ENCODE measurements at places on chromosomes 3 and 15.
A peak's percentile ranks its signal among the peaks of the same experiment; 100 is the strongest.

DNA sequence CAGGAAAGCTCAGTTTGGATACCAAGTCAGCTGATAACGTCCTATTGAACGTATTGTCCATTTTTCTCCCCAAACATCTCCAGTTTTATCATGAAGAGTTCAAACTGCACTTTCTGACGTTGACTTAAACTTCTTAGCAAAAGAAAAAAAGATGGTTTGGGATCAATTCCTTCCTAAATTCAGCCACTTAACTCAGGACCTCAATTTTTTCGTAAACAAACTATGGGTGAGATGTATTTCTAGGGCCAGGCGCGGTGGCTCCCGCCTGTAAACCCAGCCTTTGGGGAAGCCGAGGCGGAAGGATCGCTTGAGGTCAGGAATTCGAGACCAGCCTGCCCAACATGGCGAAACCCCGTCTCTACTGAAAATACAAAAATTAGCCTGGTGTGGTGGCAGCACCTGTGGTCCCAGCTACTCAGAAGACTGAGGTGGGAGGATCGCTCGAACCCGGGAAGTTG is 464 bp upstream of the MRPS25 start:
- no peak for DNase-seq

GRCh38 chr3:182405759-182406158 is 387.5 kb upstream of the ATP11B start:
- DNase-seq: no peak

- no peak for DNase-seq
Measured at GRCh38 chr15:32105258-32106241, 75.2 kb downstream of the CHRNA7 start.

GRCh38 chr15:69893863-69894262 is 203.9 kb downstream of the TLE3 start:
- peak; percentile 38 for DNase-seq

DNA sequence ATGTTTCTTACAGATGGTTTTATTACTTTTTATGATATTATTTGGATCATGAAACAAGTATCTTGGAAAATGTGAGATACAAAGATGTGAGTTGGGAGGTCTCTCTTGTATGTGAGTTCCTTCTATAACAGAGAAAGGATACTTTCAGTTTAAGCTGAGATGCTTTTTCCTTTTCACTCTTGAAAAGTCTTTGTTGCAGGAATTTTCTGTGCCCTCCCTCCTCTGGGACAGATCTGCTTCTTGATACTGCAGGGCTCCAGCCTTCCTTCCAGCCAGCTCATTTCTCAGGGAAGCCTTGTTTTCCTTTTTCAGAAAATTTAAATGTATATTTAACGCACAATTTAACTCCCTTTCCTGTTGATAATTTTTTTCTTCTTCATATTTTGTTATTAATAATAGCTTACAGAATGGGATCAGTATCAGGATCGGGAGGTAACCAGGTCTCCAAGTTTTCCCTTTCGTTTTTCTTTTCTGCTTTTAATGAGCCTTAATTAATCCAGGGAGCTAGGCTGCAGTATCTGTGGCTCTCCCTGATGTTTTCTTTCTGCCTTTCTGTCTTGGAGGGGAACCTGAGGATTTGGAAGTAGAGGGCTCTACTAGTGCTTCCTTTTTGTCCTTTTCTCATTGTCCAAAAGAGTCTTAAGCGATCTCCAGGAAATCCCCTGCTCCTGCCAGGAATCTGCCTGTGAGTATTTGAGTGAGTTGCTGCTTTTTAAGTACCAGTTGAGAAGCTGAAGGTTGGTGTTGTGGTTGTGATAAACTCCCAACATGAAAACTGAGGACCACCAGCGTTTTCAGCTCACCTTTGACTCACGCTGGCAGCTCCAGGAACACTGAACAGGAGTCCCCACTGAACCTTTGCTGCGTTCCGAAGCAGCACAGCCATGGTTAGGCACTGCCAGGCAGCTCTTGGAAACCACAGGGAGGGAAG is 105.7 kb downstream of the IGF1R start:
- no peak for DNase-seq

Measured in AG09309 (cell line).